ENCODE measurements at places on chromosomes 5 and 9.

DNA sequence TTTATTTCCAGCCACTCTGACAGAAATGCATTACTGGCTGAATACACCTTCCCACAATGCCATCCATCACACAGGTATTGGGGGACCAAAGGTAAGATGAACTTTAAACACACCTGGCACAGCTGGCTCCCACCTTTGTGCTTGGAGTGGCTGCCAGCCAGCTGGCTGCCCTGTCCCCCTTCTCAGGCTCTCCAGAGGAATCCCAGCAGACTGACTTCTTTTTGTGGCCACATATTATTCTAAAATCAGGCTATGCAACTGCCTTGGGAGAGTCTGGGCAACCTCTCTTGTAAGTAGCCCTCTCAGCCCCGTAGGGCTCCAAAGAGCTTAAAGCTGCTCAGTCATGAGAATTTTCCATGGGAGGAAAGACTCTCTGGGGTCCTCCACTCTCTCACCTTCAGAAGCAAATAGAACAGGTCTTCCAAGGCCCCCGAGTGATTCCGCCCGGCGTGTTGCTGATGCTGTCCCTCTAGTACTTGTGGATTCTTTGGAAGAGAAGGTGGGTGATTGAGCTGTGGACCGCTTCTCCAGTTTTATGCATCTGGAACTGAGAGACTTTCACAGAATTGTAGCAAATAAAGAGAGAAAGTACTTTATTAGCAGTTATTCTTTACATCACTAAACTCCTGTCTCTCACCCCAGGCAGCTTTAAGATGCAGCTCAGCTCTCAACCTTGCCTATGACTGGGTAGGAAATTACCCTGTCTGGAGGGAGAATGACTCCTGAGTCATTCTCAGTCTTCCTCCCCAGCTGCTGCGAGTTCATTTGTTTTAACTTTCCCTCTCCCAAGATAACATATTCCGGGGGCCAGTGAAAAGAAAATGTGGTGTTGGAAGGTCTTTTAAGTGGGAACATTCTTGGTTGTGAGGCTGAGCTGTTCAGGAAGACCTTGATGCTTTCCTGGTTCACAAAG, 159.4 kb upstream of the PITX1 start:
- DNase-seq, result no peak

DNA sequence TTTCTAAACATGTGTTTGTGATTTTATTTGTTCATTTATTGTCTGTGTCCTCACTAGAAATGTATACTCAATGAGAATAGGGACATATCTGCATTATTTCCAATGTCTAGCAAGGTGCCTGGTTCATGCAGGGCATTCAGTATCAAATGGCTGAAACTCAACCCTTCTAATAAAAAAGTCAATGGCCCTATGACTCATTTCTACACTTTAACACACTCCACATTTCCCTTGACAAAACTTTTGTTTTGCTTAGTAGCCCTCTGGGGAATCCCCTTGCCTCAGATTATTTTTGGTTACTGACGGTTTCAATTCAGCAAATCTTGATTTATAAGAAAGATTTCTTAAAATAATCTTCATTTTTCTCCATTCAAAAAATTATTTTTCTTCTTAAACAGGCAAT, 206.0 kb upstream of the DMRTA1 start:
- DNase-seq, result no peak

- no peak for DNase-seq
Measured at GRCh38 chr5:112772124-112772523, 34.4 kb downstream of the APC start.

DNA sequence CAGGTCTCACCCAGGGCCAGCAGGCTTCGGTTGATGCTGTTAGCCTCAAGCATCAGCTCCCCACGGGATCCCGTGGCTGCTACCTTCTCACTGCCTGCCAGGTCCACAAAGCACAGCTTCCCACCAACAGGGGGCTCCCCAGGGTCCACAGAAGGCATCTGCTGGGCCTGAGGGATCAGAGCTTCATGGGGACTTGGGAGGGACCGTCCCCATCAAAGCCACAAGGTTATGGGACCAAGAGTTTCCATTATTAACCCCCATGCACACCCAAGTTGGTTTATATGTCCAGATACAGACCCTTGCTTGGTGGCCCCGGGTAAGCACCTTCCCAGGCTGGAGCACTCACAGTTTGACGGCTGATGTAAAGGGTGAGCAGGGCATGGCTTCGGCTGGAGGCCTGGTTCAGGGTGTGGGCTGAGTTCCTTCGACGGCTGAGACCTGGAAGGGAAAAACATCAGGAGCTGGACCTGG, 3.0 kb downstream of the KIF12 start:
- DNase-seq, result no peak

DNA sequence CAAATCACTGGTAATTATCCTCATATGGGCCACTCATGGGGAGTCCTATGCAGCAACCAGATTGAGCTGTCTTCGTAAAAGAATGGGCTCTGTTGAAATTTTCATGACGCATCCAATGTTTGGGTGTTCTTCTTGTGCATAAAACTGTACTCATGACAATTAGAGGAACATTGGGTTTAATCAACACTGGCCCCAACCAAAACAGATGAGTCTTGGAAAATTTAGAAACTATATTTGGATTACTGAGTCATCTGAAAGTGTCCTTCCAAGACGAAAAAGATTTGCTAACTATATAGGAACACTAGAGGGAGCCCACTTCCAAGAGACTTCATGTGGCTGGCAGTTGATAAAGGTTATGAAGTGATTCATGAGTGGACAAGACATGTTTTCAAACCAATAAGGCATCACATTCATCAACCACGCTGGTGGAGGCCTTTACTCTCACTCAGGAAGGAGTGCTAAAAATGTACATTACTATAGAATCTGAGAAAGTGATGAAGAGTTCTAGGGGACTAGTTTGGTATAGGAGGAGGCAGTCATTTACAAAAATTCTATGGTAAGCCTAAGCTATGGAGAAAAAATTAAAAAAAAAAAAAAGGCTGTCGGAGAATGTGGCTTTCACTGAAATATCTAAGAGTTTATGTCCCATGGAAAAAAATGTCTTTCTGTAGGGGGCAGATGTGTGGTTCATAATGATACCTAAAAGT, 313.5 kb downstream of the PRDM9 start:
- no peak for DNase-seq

DNA sequence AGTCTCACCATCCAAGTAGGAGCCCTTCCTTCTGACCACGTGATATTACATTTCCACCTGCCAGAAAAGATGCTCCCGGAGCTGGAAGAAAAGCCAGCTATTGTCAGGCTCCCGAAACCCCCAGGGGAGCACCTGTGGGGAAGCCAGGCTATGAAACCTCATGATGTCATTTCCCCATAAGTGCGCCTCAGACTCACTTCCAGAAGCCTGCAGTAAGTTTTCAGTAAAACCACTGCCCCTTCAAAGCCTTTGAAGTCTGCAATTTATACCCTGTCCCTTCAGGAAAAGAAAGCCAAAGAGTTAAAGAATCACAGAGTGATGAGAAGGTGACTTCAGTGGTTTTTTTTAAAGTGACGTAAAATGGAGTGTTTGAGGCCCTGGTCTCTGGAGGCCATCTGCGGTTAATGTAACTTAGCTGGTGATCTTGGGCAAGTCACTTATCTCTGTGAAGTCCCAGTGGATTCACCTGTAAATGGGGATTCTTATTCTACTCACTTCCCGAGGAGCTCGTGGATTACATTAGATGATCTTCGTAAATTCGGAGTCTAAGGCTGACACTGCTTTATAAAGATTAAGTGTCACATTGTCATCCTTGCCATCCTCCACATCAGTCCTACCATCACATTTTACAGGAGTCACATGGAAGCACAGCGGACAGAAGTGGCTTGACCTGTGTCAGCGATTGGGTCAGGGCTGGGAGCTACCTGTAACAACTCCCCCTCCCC, 2.6 kb upstream of the SEMA6A start:
- DNase-seq, result no peak

DNA sequence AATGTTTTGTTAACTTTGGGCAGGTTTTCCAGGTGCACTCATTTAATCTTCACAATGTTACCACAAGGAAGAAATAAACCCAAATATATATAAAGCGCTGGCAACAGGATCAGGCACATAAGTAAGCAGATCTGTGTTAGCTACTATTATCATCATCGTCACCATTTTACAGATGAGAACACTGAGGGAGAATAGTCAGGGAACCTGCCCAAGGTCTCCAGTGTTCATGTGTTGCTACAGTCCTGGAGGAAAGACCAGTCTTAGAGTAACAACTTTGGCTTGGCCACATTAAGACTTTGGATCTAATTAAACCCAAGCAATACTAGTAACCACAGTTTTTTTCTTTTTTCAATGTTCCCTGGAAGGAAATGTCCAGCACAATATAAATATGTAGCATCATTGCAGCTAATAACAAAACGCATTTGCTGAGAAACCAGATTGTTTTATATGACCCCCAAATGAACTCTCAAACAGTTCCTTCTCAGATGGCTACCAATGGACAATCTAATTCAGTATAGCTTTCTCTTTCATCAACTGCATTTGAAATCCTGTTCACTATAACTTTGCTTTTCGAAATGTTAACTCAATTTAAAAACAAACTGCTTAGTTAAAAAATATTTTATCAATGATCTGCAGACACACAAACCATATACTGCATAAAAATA, 11.8 kb downstream of the NREP start:
- DNase-seq, result no peak

DNA sequence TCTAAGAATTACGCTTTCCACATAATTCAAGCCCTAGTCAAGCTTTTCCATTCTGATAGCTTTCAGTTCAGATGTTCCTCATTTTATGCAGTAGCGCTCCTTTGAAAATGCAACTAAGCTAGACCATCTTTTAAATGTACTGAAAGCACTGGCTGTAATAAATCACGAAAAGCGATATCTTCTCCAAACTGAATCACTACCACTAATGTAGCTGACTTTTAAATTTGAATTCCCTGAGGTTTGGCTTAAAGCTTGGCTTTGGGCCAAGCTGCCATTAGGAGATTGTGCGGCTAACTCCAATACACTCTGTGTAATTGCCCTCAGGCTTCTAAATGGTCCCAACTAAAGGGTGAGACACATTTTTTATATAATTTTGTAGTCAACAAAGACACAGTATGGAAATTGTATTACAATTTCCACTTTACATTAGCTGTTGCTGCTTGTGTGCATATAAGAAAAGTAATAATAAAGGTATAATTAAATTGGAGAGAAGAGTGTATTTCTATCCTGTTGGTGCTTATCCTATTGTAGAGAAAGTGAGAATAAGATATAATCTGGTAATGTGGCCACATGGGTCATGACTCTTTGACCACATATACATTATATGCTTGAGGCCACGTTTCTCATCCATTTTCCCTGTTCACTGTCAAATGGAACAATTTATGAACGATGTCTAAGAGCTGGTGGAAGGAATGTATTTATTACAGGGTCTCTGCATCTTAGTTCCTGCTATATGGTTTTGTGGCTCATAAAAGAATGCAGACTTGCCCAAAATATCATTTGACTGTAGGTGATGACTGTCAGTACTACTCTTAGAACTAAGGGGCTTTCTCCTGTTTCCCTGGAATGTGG, 118.7 kb upstream of the TAF11L2 start:
- no peak for DNase-seq

- no peak for DNase-seq
Measured at GRCh38 chr9:20043461-20043860, 254.6 kb upstream of the SLC24A2 start.

Measured in breast epithelium (tissue), 4 donors.